SW 1271 (cell line): ENCODE measurements at places on chromosomes 2 and 18.

- no peak for DNase-seq
Observed at GRCh38 chr2:23077596-23077995, 307.4 kb upstream of the KLHL29 start.

- DNase-seq: no peak
Observed at GRCh38 chr2:128366713-128367511, 48.2 kb upstream of the HS6ST1 start.

DNA sequence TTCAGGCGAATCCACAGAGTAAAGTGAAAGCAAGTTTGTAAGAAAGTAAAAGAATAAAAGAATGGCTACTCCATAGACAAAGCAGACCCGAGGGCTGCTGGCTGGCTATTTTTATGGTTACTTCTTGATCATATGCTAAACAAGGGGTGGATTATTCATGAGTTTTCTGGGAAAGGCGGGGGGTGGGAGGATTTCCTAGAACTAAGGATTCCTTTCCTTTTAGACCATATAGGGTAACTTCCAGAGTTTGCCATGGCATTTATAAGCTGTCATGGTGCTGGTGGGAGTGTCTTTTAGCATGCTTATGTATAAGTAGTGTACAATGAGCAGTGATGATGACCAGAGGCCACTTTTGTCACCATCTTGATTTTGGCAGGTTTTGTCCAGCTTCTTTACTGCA is 59.8 kb downstream of the SLC4A3 start:
- no peak for DNase-seq

DNA sequence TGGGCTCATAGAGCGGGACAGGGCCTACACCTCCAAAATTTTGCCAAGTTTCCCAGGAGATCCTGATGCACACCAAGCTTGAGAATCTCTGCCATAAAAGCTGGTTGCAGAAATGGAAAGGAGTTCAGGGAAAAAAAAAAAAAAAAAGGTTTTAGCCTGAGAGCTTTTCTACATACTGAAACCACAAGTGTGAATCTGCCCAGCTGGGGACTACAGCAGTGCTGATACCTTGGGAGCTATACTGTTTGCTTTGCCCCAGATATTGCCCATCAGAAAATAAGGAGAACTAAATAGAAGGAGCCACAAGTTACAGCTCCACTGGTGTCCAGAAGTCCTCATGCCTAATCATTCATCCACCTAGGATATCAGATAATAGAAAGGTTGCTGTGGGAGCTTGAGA is 38.4 kb upstream of the NCKAP5 start:
- DNase-seq: no peak

DNA sequence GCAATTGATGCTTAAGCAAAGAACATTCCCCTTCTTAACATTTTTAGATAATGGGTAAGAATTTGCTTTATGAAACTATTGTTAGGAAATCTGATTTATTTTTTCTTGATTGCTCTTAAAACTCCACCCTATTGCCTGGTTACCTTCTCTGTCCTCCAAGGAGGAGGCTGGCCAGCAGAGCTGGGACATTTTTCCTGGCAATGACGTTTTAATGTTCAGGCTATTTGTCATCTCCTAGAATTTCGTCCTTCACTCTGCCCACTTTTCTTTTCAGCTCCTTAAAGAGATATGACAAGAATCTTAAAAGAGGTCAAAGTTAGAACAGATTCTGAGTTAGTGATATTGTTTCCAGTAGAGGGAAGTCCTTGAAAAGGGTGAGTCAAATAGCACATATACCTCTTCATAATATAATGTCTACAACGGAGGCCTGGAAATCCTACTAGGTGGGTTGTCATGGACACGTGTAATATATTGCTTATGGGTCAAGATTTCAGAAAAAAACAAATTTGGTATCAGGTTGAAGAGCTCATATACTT is 141.0 kb downstream of the CMPK2 start:
- no peak for DNase-seq

- no peak for DNase-seq
Observed at GRCh38 chr18:76263046-76264005, 231.7 kb downstream of the ZNF516 start.

DNA sequence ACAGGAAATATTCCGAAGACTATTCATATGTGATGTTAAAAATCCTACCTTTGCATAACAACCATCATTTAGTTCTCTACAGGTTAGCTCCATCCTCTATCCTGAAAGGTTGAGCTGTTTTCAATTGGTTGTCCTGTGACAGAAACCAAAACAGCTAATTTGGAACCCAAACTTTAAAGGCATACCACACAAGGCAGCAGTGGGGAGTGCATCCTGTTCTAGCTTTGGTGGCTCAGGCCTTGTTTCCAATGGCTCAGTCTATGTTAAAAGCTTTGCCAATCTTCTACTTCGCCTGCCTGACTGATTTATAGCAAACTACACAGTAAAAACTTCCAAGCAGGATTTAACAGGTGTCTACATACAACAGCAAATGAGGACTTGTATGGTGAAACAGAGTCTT is 3.2 kb downstream of the CD226 start:
- DNase-seq: no peak

- no peak for DNase-seq
Observed at GRCh38 chr2:152352616-152353015, 17.6 kb downstream of the FMNL2 start.

DNA sequence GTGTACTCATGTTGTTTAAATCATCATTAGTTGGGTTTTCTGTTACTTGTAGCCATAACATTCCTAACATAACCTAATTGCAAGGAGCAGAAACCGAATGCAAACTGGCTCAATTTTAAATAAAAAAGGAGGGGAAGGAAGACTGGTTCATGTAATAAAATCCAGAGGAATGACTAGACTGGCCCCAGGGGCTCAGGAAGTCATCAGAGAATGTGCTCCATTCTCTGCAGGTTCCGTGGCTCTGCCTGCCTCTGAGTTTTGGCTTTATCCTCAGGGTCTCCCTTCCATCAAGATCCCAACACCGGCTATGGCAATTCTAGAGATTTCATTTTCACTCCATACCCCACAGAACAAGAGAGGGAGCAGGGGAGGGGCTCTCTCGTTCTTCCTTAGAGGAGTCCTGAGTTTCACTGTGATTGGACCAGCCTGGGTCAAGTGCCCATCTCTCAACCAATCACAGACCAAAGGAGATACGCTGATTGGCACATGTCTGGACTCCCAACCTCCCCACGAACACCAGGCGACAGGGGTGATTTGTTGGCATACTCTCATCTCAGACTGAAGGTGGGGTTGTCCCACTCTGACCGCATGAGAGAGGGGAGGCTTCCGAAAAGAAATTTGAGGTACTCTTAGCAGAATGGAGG is 64.8 kb downstream of the NPPC start:
- no peak for DNase-seq

- no peak for DNase-seq
Observed at GRCh38 chr2:101676674-101677073, 20.8 kb upstream of the MAP4K4 start.

DNA sequence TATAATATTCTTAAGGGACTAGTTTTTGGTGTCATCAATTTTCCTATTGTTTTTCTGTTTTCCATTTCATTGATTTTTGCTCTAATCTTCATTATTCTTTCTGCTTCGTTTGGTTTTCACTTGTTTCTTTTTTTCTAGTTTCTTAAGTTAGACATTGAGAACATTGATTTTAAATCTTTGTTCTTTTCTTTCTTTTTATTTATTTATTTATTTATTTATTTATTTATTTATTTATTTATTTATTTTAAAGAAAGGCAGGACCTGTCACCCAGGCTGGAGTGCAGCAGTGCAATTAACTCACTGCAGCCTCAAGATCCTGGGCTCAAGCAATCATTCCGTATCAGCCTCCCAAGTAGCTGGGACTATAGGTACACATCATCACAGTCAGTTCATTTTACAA is 7.0 kb upstream of the FMNL2 start:
- DNase-seq: no peak

GRCh38 chr18:8726281-8726680 is 20.9 kb downstream of the MTCL1 start:
- no peak for DNase-seq

DNA sequence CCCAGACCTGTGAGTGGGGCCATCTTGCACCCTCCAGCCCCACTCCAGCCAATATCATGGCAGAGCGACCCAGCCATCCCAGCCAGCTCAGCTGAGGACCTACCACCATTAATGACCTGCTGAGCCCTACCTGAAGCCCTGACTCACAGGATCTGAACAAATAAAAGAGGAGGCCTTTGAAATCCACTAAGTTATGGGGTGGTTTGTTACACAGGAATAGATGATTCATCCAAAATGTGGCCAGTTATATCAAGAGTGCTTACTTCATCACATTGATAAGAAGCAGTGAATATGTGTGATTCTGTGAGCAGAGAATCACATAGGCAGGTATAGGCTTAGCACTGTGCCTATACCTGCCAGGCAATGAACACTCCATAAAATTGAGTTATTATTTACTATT is 34.7 kb upstream of the FAM124B start:
- no peak for DNase-seq

- no peak for DNase-seq
Observed at GRCh38 chr2:46269001-46269400, 28.2 kb upstream of the EPAS1 start.

DNA sequence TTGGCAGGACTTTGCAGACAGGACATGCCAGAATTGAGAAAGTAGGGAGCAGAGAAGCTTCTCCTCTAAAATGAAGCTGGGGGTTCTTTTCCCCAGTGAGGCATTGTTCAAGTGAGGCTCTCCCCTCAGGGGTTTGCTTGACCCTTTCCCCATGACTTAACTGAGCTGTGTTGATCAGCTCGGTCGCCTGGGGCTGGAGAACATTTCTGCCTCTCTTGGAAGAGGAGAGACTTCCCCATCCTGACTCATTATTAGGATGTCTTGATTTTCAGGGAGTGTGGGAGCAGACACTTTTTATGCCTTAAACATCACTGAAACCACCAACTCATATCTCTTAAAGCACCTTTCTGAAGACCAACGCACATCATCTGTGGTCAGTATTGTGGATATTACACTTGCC is 27.9 kb upstream of the GLI2 start:
- DNase-seq: no peak

- DNase-seq: no peak
Observed at GRCh38 chr2:73770725-73771124, 9.2 kb downstream of the DUSP11 start.

GRCh38 chr2:65525616-65526231 is 93.3 kb upstream of the SPRED2 start:
- DNase-seq: no peak

GRCh38 chr2:5756272-5756671 is 64.1 kb downstream of the SOX11 start:
- DNase-seq: no peak

DNA sequence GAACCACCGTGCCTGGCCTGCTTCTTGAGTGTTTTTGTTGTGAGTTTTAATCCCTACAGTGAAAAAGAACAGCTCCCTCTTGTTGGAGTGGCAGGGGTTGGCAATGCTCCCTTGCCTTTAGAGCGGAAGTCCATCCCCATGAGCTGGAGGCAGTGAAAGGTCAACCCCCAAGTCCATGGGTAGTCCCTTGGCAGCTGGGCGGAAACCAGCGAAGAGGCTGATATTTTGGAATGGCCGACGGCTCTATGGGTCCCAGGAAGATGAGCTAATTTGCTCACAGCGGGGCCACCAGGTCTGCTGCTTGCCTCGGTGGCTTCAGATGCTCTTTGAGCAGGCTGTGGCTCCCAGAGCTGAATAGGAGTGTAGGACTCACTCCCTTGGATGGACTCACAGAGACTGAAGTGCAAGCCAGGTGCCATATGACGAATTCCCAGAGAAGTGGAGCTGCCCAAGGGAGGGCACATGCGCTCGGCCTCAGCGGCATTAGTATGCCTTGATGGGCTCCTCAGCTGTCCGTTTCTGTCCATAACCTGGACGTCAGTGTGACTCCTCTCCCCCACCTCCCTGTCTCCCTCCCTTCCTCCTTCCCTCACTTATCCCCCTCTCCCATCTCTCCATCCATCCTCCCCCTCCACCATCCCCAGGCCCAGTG is 25.4 kb upstream of the RHOB start:
- no peak for DNase-seq

- no peak for DNase-seq
Observed at GRCh38 chr18:12302391-12303147, 5.5 kb upstream of the TUBB6 start.

DNA sequence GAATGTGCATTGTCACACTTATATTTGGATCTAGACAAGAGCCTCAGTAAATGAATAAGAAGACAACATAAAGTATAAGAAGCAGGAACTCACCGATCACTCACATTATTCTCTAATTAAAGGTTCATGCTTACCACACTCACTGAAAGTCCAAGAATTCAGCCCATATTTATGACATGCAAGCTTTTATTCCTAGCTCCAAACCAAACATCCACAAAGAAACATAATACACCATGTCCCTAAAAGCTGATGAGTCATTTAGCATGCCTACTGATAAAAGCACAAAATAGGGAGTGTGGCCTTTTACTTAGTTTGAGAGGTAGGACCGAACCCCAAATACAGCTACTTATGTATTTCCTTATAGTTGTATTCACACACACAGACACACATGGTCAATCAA is 1094.6 kb upstream of the CDH2 start:
- DNase-seq: no peak

GRCh38 chr2:2466534-2466933 is 135.5 kb upstream of the MYT1L start:
- no peak for DNase-seq

DNA sequence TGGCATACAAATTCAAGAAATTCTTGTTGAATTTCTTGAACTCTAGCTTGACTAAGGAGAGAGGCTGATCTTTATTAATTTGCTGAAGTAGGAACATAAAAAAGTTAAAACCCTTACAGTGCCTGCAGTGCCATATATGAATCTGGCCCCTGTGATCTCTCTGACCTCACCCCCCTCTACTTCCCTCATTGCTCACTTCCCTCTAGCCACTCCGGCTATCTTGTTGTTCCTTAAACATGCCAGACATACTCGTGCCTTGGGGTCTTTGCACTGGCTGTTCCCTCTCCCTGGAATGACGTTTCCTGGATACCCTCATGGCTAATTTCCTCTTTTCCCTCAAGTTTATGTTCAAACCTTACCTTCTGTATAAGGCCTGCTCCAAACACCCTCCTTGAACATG is 246.3 kb upstream of the SIX2 start:
- no peak for DNase-seq

GRCh38 chr2:97812931-97813330 is 99.6 kb downstream of the ZAP70 start:
- no peak for DNase-seq

GRCh38 chr2:100801402-100801801 is 18.5 kb upstream of the NPAS2 start:
- DNase-seq: no peak

GRCh38 chr2:8107621-8108378 is 574.1 kb upstream of the ID2 start:
- DNase-seq: no peak

DNA sequence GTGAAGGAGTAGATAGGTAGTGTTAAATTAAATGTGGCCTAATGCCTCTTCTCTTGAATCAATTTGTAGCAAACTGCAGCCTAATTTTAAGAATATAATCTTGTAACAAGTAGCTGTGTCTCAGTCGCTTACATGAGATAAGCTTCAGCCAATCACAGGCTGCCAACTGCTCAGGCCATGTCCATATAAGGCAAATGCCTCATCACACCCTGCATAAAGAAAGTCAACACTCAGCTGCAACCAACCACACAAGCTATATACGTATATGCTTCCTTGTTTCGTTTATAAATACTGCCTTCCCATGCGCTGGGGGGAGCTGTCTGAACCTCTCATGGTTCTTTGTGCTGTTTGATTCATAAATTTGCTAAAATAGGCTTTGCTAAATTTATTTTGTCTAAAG is 476.3 kb downstream of the TRIB2 start:
- DNase-seq: no peak
